Parietal lobe (tissue), 2 donors: ENCODE measurements at places on chromosomes 4 and X. TPM values are rescaled to one million over a fixed set of nuclear protein-coding genes. Genes with fewer than 3 reads are reported as not detected.

Gene NKX6-1
- total RNA-seq: not detected

Gene VCX
- not detected for total RNA-seq

Gene UVSSA
- total RNA-seq: 33.5 TPM

Gene UGT2A1
- total RNA-seq: not detected

Gene SUPT20HL2
- not detected for total RNA-seq
